ENCODE measurements at places on chromosomes 7 and 10.

DNA sequence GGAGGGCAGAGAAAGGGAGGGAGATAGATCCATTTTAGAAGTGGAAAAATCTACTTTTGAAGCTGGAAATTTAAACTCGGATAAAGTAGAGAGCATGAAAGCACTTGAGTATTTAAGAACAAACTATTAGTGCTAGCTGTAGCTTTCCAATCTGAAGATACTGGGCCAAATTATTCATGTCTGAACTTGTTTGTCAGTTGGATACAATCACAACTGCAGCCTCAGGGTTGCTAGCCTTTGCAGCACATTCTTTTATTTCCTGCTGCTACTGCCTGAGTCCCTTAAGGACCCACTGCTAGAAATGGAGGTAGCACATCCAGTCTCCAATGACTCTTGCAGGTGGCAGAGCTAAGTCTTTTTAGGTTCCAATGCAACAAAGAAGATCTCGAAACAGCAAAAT is 8.3 kb upstream of the SLC25A13 start:
- no peak for DNase-seq

DNA sequence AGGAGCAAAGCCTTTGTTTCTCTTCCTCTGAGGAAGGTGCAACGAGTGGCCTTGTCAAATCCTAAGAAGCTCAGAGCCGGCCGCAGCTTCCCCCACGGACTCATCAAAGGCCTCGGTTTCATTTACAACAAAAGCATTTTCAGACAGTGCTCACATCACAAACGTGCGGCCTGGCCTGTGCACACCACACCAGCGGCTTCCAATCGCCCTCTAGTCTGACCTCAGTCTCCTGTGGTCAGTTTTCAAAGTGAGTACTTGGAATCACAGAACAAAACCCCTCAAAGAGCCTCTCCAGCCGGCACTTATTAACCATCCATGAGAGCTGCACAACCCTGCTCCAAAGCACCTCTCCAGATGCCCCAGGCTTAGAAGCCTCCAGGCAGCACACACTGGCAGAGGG is 3.3 kb downstream of the RADIL start:
- DNase-seq = no peak

DNA sequence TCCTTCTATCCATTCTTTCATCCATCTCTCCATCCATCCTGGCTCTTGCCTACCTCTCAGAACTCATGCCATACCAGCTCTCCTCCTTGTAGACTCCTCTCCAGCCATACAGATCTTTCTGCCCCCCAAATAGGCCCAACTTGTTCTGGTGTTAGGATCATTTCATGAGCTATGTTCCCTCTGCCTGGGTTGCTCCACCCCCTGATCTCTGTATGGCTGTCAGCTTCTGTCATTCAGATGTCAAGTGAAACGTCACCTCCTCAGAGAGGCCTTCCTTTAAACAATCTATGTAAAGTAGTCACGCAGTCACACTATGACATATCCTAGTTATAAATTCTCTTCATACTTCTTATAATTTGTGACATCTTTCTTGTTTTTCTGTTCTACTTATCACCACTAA is 42.3 kb upstream of the PNLIPRP3 start:
- DNase-seq = no peak

- no peak for DNase-seq
Observed at GRCh38 chr10:127391875-127392274, 157.2 kb upstream of the NPS start.

DNA sequence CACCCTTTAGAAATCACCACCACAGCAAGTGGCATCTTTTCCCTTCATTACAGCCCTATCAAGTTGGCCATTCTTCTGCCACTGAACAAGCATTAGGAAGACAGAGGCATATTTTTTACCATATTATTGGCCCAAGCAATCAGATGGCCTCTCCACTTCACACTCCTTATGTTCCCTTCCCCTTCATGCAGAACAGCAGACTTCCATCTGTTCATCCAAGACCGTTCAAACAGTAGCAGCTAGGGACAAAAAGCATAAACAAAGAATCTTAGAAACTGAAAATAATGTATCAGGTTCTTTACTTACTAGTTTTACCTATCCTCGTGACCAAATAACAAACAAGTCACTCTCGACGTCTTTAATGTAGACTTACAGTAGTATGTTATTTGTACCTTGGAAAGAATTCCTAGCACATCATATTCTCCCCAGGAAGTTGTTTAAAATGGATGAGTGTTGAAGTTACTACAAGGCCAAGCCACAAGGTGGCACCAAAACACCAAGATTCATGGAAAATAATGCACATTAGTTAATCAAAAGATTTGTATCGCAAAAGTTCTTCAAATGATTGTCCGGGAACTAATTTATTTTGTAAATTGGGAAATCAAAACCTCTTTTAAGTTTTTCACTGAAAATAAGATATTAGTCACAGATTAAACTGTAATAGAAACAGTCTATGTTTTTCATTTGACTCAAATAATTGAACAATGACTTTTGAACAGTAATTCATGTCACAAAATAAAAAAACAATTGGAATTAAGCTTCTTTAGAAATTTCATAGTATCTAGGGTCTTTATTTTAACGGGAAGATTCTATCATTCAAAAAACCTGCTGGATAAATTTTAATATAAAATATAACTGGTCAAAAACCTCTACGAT is 112.1 kb downstream of the VPS41 start:
- peak; percentile 70 for DNase-seq

GRCh38 chr7:102432442-102433218 is 745 bp upstream of the ORAI2 start:
- no peak for DNase-seq

DNA sequence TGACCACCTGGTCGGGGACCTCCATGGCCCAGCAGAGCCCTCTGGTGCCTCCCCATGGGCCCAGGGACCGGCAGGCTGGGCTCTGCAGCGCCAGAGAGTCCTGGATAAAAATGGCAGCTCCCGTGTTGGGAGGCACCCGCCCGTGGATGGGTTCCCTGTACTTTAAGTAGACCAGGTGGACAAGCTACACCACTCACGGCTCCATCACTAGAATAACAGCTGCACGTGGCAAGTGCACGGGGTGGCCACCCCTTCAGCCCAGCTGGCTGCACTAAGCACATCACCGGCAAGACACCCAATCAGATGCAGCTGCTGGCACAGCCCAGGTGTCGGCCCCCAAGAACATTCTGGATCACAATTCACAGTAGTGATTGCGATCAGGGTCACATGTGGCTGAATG is 69.8 kb downstream of the DIP2C start:
- DNase-seq = no peak

DNA sequence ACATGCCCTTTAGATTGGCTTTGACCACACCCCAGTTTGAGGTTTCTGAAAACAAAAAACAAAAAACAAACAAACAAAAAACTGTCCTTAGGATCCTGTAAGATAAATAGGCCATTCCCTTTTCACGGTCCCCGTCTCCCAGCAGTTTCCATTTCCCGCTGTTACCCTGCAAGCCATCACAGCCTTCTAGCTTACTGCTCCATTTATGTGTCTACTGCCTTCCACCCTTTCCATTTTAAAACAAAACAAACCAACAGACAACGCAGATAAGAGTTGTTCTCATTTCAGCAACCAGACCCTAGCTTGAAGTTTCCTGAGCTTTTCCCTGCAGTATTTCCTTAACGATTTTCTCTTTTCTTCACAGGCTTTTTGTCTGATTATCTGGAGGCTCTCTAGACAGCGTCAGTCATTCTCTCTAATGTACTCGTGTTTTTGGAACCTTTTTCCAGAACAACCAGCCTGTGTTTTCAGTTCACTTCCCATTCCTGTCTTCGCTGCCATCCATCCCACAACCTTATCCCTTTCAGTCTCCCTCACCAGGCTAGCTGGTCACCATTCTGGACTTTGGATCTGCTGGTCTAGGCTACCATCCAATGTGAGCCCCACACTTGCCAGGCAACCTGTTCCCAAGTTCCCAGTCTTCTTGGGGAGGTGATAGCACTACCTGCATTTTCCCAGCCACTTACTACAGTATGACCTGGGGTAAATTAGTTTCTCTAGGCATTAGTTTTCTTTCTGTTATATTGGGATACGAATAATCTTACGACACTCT is 317.3 kb upstream of the FZD1 start:
- DNase-seq = no peak

GRCh38 chr10:71408436-71409225 is 11.9 kb downstream of the CDH23 start:
- no peak for DNase-seq

- no peak for DNase-seq
Observed at GRCh38 chr10:110150046-110150445, 57.4 kb upstream of the MXI1 start.

DNA sequence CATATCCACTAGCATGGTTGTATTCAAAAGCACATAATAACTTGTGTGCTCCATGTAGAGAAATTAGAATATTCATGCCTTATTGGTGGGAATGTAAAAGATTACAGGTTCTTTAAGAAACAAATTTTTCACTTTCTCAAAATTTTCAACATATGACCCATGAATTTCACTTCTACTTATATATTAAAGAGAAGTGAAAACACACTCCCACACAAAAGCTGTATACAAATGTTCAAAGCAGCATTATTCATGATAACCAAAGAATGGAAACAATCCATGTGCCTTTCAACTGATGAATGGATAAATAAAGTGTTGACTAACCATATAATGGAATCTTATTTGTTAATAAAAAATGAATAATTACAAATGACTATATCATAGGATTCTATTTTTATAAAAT is 694.5 kb upstream of the PCDH15 start:
- DNase-seq = no peak

DNA sequence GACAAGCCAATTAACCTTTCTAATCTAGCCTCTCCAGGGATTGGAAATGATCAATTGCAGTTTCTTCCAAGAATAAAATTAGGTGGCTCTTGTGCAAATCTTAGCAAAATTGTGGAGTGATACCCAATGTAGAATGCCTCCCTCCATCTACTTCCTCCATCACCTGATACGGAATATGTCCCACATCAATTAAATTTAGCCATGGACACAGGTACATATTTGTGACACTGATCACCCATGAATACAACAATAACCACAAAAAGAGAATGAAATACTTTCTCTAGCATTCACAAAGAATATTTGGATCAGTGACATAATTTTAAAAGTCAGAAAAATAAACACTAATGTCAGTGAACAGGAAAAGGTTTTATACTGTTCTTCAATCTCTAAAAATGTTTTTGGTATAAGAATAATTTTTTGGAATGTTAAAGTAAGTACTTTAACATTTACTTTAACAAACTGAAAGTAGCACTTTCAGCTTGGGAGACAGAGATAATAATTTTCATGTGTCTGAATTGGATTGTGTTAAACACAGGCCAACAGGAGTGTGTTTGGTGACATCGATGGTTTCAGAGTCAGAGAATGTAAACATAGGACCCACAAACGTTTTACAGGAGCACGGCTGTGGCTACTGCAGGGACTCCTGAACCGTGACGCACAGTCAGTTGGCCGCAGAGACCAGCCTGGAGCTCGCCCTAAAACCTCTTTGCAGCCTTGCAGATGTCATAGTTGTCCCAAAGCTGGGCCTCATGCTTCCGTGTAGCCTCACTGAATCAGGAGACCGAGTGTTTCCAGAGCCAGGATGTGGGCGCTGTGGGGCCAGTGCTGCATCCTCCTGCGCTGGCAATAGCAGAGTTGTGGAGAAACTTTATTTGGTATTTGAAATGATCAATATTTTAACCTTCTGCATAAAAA is 7.2 kb downstream of the RBM20 start:
- no peak for DNase-seq

DNA sequence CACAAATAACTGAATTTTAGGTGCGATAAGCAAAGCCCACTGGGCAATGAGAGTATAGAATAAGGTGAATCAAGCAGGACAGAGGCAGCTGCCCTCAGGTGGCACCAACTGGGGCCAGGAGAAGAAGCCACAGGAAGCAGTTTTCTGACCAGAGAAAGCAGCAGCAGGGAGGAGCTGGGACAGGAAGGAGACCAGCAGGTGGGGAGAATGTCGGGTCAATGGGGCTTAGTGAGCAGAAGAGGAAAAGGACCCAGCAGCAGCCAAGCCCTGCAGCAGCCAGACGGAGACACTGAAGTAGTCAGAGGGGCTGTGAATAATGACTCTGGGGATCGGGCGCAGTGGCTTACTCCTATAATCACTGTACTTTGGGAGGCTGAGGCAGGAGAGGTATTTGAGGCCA is 209.6 kb upstream of the SH2B2 start:
- no peak for DNase-seq

DNA sequence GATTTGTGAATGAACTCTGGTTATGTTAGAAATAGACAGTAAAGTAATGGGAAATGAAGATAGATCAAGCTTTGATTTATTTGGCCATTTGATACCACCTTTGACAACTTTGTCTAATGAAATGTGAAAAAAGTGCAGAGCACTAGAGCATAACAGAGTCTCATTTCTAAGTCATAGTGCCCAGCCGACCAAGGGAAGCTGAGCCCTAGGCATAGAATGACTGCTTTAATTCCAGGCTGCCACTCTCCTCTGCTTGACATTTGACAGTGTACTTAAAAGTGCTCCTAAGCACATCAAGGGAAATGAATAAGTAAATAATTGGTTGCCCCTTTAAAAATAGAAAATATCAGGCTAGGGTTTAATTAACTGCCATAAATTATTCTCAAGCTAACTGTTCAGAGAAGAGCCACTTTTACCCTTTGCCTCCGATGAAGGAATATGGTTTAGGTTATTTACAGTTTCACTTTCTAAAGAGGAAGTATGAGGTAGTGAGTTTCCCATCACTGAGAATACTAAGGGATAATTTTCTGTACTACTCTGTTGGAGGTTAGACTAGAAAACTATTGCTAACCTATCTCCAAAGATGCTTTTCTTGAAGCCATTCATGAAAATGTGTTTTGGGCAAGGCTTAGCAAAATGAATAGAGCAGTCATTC is 591.6 kb downstream of the REEP3 start:
- DNase-seq = no peak

- DNase-seq = no peak
Observed at GRCh38 chr10:72126184-72126871, 38.0 kb upstream of the SPOCK2 start.

DNA sequence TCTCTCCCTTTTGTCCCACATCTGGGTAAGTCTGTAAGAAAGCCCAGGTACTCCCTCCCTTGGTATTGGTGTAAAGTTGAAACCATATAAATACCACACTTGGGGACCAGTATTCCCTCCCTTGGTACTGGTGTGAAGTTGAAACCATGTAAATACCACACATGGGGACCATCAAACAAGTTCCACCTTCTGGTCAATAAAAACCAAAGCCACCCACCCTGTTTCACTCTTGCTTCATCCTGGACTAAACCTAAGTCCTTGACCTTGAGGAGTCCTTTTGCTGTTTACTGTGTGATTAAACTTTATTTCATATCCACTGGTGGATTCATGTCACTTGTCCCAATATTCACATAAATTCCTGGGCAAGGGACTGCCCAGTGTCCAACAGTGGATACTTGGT is 8.4 kb downstream of the P4HA1 start:
- DNase-seq = no peak

DNA sequence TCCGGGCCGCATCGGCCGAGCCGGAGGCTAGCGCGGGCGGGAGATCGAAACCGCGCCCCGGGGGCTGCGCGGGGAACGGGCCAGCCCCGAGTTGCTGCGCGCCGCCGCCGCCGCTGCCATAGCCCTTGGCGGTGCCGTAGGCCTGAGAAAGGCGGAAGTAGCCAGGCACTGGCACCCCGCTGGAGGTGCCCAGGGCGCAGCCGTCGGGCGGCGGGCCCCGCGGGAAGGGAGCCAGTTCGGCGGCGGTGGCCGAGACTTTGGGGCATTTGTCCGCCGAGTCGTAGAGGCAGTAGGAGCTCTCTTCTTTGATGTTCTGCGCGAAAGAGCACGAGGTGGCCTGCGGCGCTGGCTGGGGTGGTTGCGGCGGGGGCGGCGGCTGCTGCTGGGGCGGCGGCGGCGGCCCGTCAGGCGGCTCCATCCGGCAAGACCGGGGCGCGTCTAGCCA is 587 bp downstream of the HOXA10 start:
- no peak for DNase-seq

GRCh38 chr10:114396464-114396863 is 7.8 kb downstream of the AFAP1L2 start:
- DNase-seq = no peak

- DNase-seq = no peak
Observed at GRCh38 chr7:92693519-92693918, 103.3 kb upstream of the FAM133B start.

Measured in midbrain (tissue), 1 donor.